ENCODE measurements at places on chromosomes 4 and X.
A peak's percentile ranks its signal among the peaks of the same experiment; 100 is the strongest.

GRCh38 chrX:135977611-135978010 is 3.8 kb upstream of the MMGT1 start:
- no peak for DNase-seq

- DNase-seq, result no peak
These were observed 81.5 kb upstream of the SMIM10 start for GRCh38 chrX:134909261-134909660.

DNA sequence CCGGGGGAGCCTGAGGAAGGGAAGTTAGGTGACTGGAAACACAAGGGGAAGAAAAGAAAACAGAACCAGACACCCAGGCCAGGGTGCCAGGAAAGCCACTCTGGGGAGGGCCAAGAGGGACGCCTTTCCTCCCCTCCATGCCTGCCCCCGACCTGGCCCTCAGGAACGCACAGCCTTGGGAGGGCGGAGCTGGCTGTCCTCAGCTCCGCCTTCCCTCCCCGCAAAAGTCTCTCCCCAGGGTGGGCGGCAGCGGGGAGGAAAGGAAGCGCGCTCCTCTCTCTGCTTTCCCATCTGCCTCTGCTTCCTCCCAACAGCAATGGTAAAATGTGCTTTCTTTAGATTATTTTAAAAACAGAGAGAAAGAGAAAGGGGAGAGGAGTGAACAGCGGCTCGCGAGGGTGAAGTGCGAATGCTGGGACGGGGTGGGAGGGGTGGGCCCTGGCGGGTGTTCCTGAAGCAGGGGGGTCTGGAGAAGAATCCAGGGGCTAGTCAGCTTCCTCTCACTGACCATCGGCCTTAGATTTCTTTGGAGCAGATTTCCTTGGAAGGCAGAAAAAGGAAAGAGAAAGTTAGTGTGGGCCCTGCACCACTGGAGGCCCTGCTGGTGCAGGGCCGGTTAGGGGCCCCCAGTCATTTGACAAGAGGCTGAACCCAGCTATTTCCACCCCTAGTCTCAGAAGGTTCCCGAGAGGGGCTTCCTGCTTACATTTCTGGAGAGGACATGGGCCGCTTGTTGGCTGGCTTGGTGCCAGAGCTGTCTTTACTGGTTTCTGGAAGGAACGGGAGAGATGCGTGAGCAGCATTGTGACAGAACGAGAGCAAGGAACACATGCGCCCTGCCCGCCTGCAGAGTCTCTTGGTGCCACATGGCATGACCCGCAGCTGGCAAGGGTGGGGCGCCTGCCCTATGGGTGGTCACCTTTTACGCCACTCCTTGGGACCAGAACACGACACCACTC is 4.7 kb upstream of the RENBP start:
- no peak for DNase-seq

- DNase-seq, result no peak
These were observed 88.9 kb upstream of the CLDN34 start for GRCh38 chrX:9878146-9878820.

DNA sequence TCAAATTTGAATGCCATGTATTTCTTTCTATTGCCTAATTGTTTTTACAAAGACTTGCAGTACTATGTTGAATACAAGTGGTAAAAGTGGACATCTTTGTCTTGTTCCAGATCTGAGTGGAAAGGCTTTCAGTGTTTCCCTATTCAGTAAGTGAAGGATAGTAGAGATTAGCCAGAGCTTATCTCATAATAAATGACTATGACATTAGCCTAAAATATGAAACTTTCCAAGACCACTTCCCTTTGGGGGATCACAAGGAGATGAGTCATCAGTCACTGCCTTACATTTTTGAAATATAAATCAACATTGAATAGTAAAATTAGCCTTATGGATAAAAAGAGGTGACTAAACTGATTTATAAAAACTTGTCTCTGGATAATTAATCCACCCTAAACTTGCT is 554.1 kb upstream of the MAGEB2 start:
- DNase-seq, result no peak

DNA sequence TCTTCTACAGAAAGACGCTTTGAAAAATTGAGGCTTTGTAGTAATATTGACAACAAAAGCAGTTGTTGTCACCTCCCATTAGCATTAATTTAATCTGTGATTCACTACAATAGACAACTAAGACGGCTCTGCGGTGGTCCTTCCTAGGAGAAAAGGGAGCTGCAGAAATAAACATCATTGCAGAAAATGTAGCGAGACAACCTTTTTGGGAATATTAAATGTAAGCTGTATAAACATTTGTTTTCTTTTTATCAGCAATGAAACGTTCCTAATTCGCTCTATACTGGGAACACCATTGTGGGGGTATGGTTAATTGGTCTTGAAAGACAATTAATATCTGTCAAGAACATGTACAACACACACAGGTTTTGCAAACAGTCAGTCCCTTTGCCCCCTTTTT is 583.3 kb upstream of the TENM3 start:
- no peak for DNase-seq

GRCh38 chrX:72466493-72466892 is 106.2 kb downstream of the HDAC8 start:
- DNase-seq, result no peak

DNA sequence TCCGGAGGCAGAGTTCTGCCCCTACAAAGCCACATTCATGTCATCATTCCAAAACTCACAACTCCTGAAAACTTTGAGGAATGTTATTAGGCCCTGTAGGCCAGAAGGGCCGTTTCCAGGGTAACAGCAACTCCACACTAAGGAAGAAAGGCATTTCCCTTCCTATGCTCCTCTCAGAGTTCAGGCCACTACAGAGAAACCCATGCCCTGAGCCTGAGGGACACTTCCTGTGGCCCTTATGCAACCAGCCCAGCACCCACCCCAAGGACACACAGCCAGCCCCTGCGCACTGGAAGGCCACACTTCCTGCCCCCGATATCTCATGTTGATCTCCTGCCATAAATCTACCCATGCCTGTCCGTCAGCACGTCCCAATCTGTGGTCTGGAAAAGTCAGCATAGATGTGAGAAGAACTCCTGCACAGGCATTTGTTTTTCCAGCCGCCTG is 289.3 kb downstream of the BCOR start:
- DNase-seq, result peak; percentile 28

GRCh38 chr4:16066586-16067128 is 17.2 kb downstream of the PROM1 start:
- no peak for DNase-seq

GRCh38 chr4:6566391-6567190 is 8.4 kb upstream of the MAN2B2 start:
- peak; percentile 19 for DNase-seq

DNA sequence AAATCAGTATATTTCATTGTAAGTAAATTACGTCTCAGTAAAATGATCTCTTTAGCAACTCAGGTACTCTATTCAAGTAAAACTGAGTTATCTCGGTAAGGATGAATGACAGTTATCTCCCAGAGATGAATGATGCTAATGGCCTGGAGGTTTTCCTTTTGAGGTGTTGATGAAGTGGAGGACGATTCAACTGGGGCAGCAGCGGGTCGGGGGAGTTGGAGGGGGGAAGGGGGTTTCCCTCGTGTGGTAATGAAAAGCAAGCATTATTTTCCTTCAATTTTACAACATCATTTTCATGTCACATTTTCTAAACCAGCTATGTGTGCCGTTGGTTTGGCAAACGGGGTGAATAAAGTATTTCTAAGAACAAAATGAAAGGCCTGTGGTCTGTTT is 92.4 kb upstream of the ATXN3L start:
- no peak for DNase-seq

- DNase-seq, result no peak
These were observed 25.5 kb downstream of the PHEX start for GRCh38 chrX:22057667-22058066.

GRCh38 chrX:48580662-48581061 is 6.4 kb downstream of the RBM3 start:
- peak; percentile 41 for DNase-seq

- no peak for DNase-seq
These were observed 978.3 kb upstream of the GRID2 start for GRCh38 chr4:91325495-91325894.

DNA sequence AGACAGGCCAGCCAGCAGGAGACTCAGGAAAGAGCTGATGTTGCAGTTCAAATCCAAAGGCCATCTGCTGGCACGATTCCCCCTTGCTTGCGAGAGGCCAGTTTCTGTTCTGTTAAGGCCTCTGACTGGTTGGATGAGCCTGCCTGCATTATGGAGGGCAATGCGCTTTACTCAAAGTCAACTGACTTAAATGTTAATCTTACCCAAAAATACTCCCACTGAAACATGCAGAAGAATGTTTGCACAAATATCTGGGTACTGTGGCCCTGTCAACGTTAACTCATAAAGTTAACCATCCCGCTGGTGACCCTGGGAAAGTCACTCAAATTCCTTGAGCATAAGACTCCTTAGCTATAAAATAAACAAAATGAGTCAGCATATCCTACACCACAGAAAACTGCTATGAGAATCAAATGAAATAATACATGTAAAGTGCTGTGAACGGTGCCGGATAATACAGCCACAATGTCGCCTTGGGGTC is 326.4 kb downstream of the EVC2 start:
- no peak for DNase-seq

GRCh38 chr4:112514647-112515197 is 1.3 kb downstream of the NEUROG2 start:
- DNase-seq, result peak; percentile 45

GRCh38 chr4:179804440-179804839 is 2362.2 kb upstream of the AGA start:
- DNase-seq, result no peak

- DNase-seq, result no peak
These were observed 92.6 kb upstream of the KDR start for GRCh38 chr4:55218041-55218440.

DNA sequence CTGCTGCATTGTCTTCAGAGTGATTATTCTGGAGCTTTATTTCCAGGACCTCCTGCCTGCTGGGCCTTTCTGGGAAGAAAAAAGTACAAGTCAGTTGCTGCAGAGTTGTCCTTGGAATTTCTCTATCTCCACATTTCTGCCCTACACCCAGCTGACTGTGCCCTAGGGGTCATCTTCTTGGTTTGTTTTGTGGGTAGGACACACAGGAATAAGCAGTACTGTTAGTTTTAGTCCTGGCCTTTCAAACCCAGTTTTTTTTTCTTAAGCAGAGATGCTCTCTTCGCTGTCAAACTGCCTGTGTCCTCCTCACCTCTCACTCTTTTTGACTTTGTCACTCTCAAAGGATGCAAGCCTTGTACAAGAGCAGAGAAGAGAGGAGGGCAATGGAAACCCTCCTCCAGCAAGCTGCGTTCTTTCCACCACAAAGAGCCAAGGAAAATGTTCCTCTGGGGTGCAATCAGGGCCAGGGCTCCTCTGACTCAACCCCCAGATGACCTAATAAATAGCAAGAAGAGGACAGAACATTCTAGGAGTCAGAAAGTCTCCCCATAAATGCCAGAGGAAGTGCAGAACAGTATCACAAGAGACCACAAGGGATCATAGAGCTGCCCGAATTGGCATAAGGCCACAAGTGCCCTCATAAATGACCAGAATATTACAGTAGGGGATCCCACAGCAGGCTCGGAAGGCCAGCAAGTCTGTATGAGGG is 186.2 kb downstream of the RCHY1 start:
- DNase-seq, result no peak

DNA sequence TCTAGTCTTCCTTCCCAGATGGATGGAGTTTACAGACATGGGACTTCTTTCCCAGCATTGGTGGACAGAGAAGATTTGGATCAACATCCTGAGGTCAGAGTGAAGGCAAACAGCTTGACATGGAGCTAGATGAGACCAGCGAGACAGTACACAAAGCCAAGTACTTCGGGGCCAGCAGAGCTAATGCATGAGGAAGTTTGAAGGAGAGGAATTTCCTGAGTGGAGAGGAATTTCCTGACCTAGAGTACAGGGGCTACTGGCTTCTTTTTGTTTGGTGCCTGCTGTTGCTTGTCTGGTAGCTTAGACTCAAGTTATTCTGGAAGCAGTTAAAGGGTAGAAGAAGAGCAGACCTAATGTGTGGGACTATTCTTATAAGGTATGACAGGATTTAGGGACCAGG is 69.1 kb upstream of the EOLA2 start:
- no peak for DNase-seq

DNA sequence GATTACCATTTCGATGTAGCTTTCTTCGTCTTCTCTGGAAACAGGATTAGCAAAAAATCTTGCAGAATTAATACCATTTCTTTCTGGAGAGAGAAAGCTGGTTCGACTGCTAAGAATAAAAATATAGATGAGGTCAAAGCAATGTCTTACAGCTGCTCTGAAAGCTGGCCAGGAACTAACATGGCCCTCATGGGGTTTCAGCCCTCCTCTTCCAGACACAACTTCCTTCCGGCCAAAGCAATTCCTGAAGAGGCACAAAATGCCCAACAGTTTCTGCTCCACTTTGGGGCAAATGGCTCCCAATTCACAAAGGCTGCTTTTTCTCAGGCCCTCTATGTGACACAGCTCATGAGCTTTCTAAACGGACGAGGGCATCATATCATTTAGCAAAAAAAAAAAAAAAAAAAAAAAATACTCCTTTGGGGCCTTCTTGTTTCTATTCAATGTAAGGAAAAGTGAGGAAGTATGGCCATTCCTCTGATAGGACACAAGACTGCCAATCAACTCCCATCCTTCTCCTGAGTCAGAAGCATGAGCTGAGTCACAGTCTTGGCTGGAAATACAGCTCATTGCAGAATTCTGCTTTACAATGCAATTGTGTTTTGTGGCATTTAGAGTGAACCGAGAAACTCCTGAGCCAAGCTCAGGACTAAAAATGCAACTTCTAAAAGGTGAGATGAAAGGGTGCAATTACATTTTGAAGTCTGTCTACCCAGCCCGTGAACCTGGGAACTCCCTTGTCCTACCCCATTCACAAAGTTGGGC is 42.7 kb upstream of the CTAG2 start:
- DNase-seq, result no peak

DNA sequence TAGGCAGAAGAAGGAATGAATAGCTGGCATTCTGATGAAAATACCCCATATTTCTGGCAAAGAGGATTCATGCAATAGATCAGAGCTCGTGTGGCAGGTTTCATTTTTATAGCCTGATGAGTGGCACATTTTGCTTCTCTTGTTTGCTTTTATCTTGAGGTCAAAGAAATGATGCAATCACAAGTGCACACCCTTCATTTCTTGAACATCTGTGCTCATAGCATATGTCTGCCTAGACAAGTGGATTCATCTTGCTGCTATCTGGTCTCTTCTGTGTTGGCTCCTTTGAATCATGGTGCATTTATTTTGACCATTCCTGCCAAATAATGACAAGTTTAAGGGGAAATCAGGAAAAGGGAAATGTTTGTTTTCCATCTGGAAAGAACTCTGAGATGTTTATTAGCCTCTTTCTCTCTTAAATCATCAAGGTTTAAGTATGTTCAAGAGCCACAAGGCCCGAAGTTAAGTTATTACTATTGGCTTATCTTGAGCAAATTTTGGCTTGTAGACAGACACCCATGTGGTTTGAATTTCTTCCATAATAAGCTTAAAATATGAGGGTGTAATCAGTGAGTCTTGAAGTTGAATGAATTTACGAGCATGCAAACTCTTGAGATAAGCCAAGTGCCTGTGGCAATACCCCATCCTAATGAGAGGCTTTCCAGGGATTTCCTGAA is 59.3 kb upstream of the HS3ST1 start:
- no peak for DNase-seq

- DNase-seq, result no peak
These were observed 48.0 kb downstream of the MAGEA9 start for GRCh38 chrX:149829751-149830191.

DNA sequence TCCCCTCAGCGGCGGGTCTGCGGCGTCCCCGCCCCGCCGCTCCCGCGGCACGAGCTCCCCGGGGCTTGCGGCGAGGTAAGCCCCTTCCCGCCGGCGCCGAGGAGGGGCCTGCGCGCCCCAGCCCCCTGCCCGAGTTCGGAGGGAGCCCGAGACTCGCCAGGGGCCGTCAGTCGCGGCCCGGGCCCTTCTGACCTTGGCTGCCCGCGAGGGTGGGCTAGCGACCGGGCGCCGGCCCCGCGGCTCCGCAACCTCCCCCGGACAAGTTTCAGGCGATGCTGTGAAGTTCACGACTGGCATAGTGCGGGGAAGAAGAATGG is 554 bp downstream of the CDKL5 start:
- DNase-seq, result peak; percentile 20
